ENCODE measurements at places on chromosomes 3 and 15.
A peak's percentile ranks its signal among the peaks of the same experiment; 100 is the strongest.

GRCh38 chr3:172648747-172649146, 62.1 kb downstream of the NCEH1 start:
- DNase-seq: no peak
- peaks cover 34% of the 10 kb centered on the region for H3K4me1 ChIP-seq
- H3K36me3 ChIP-seq: 0 out of 2 replicates have a peak, but pooled peaks cover 4% of the 10 kb centered on the region
- H3K27ac ChIP-seq: peak overlapping the region; percentile 27
- H3K27me3 ChIP-seq: no peaks in the 10 kb centered on the region

DNA sequence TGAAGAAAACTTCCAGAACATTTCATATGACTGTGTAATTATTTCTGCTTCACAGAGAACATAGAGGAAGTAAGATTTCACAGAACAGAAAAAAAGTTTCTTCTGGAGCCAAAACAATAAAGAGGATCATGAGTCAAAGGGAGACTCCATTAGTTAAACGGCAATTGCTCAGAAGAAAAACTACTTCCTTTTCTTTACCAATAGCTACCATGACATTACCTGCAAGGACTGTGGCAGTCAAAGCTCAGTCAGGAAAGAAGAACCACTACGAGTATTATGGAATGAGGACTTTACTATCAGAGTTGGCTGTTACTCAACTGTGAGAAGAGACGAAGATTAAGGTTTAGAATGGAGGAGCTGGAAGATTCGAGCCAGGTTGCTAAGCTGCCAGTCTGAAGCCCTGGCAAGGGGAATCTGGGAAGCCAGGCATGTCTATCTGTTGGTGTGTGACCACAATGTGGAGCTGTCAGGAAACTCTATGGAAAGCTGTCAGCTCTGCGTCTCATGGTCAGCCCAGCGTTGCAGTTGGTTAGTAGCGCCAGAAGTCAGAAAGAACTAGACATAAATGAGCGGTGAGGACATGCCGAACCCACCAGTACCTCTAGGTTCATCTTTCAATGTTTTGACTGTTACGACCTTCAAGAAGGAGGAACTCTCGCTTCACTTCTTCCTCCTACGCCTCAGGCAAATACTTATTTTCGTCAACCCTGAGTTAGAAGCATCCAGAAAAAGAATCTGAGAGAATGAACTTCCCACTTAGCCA, 604.3 kb downstream of the FGF12 start:
- no peak overlapping the region for H3K27ac ChIP-seq
- no peaks in the 10 kb centered on the region for H3K27me3 ChIP-seq
- H3K4me1 ChIP-seq: no peaks in the 10 kb centered on the region
- H3K4me3 ChIP-seq: no peak overlapping the region

DNA sequence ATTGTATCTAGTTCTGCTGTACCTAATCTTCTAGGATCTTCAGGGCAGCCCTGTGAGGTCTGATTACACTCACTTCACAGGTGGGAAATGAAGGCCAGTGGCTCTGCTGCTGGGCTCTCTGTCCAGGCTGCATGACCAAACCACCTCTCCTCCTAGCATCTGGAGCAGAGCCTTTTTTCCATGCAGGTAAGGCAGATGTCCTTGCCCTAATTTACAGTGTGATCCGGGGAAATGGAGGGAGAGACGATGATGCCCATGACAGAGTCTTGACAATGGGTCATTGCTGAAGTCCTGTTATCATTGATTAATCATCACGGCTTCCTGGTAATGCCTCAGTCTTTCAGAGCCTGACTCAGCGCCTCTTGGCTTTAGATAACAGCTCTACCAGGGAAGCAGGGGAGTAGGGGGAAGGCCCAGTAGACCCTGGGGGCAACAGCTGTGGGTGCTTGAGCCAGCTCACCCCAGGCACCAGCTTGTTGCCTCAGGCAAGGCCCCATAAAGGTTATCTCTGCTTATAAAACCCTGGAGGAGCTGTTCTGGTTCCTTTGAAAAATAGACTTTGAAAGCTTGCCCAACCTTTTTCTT, 153.4 kb downstream of the GABRG3 start:
- DNase-seq: no peak
- no peaks in the 10 kb centered on the region for H3K36me3 ChIP-seq
- H3K27me3 ChIP-seq: no peaks in the 10 kb centered on the region
- H3K4me3 ChIP-seq: no peak overlapping the region
- no peak overlapping the region for H3K27ac ChIP-seq

DNA sequence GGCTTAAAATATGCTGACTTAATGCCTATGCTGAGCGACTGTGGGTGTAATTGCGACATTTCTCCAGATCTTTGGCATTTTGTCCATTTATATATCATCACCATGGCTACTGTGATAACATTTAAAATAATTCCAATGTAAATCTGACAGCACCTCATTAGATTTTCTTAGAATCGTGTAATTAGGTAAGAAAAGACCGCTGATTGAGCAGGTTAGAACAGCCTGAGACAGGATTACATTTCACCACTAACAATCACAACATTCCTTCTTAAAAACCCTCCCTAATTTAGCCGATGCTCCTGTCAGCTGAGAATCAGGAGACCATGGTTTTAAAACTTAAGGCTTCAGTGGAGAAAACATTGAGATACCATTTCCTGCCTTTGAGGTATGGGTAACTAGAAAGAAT, 455.3 kb upstream of the PDZRN3 start:
- no peak overlapping the region for H3K4me3 ChIP-seq
- H3K36me3 ChIP-seq: no peaks in the 10 kb centered on the region

- H3K4me3 ChIP-seq: no peak overlapping the region
- DNase-seq: no peak
- no peaks in the 10 kb centered on the region for H3K36me3 ChIP-seq
Observed at GRCh38 chr3:188137051-188137450, 16.9 kb upstream of the LPP start.

GRCh38 chr3:155991847-155992246, 121.4 kb downstream of the GMPS start:
- no peak overlapping the region for H3K4me3 ChIP-seq
- DNase-seq: no peak
- H3K36me3 ChIP-seq: no peaks in the 10 kb centered on the region
- H3K4me1 ChIP-seq: no peaks in the 10 kb centered on the region
- H3K27me3 ChIP-seq: peaks cover 6% of the 10 kb centered on the region

- H3K4me1 ChIP-seq: no peaks in the 10 kb centered on the region
- no peak for DNase-seq
- no peak overlapping the region for H3K4me3 ChIP-seq
- peaks cover 3% of the 10 kb centered on the region for H3K27me3 ChIP-seq
- H3K27ac ChIP-seq: no peak overlapping the region
Observed at GRCh38 chr3:193491026-193491425, 63.7 kb downstream of the ATP13A4 start.

GRCh38 chr15:89772932-89773583, 3.1 kb upstream of the MESP2 start:
- no peaks in the 10 kb centered on the region for H3K36me3 ChIP-seq
- H3K27ac ChIP-seq: no peak overlapping the region
- no peak overlapping the region for H3K4me3 ChIP-seq
- no peak for DNase-seq
- no peaks in the 10 kb centered on the region for H3K4me1 ChIP-seq

All from Panc1 (cell line).